H54 (cell line): ENCODE measurements at places on chromosomes 3 and 15.

GRCh38 chr15:63165166-63165859 is 8.0 kb upstream of the RPS27L start:
- no peak for DNase-seq

DNA sequence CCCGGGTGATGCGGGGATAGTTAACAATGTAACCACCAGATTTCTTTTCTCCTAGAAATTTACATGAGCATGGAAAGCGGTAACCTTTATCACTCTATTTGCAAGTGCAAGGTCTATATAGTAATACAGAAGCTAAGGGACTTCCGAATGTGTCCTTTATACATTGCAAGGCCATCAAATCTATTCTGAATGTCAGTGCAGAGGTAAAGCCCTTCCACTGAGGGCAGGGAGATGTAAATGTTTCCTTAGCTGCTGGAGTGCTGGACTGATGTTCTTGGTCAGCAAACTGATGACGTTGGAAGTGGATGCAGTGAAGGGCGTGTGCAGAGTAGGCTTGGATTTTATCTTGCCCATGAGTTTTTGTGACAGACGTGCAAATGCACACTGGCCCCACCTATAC is 6.2 kb downstream of the ALDH1A3 start:
- no peak for DNase-seq

GRCh38 chr3:20325563-20325962 is 139.6 kb upstream of the SGO1 start:
- DNase-seq = no peak

- no peak for DNase-seq
These were observed 39.3 kb upstream of the PTPRG start for GRCh38 chr3:61522060-61522459.

DNA sequence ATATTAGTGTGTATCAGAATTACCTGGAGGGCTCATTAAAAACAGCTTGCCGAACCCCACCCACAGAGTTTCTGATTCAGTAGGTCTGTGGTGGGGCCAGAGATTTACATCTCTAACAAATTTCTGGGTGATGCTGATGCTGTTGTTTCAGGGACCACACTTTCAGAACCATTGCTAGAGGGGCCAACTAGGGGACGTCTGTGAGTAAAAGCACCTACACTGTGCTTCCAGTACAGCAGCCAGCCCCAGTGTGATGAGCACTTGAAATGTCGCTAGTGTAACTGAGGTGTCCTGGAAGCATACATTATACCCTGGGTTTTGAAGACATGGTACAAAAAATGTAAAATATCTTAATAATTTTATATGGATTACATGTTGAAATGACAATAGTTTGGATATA is 33.0 kb downstream of the AGTR1 start:
- DNase-seq = no peak

GRCh38 chr15:42107473-42107872 is 13.1 kb upstream of the PLA2G4D start:
- DNase-seq = no peak

- no peak for DNase-seq
These were observed 78.7 kb upstream of the ETV5 start for GRCh38 chr3:186187401-186188275.

GRCh38 chr3:185046603-185047002 is 106.3 kb downstream of the C3orf70 start:
- no peak for DNase-seq

DNA sequence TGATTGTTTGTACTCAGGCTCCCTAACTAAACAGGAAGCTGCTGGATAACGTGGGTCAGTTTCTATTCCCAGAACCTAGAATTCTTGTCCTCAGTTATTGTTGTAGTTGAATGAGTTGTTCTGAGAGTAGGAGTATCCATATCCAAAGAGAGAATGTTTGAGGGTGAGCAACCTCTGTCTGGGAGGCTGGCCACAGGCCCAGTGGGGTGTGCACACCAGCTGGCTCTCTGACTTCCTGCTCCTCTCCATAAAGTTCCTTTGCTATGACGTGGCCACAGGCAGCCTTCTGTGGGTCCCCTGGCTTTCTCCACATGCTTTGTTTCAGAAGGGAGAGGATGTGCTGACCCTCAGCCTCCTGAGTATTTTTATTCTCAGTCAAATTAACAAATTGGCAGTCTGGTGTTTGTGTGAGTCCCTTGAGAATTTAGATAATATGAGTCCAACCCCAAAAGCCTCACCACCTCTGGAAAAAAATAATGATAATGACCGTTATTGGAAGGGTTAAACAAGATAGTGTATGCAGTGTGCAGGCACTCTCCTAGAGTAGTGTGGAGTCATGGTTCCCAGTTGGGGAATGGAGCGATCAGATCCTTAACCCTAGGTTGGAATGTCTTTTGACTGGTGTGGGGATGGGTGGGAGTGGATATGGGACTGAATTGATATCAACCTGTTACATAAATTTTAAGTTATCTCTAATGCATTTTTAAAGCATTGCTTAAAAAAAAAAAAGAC is 47.6 kb upstream of the MED12L start:
- DNase-seq = peak; percentile 78

GRCh38 chr15:38398134-38398533 is 55.8 kb upstream of the FAM98B start:
- peak; percentile 41 for DNase-seq

DNA sequence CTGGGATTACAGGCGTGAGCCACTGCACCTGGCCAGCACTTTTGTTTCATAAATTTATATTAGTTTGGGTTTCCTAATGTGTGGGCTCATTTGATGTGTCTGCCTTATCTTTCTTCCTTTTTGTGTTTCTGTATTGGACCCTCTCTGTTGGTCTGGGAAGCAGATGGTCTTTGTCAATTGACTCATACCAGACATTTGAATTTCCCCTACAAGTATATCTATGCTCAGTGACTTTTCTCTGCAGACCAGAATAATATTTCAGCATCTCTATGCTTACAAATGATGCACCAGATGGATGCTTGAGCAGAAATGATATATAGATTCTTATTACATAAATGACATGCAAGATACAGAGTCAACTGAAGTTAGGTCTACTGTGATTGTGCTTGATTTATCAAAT is 329.9 kb upstream of the SLCO3A1 start:
- DNase-seq = no peak

GRCh38 chr3:53219895-53220483 is 35.8 kb downstream of the TKT start:
- DNase-seq = peak; percentile 88

DNA sequence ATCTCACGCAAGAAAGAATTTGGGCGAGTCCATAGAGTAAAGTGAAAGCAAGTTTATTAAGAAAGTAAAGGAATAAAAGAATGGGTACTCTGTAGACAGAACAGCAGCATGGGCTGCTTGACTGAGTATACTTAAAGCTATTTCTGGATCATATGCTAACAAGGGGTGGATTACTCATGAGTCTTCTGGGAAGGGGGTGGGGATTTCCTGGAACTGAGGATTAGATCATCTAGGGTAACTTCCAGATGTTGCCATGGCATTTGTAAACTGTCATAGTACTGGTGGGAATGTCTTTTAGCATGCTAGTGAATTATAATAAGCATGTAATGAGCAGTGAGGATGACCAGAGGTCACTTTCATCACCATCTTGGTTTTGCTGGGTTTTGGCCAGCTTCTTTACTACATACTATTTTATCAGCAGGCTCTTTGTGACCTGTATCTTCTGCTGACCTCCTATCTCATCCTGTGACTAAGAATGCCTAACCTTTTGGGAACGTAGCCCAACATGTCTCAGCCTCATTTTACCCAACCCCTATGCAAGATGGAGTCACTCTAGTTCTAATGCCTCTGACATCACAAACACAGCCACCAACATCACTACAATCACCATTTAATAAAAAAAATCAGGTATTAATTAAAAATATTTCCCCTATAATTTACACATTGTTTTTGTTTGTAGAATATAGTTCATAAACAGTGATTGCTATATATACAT is 890.7 kb upstream of the EPHA6 start:
- peak; percentile 11 for DNase-seq

GRCh38 chr15:69976366-69976994 is 121.2 kb downstream of the TLE3 start:
- DNase-seq = no peak

DNA sequence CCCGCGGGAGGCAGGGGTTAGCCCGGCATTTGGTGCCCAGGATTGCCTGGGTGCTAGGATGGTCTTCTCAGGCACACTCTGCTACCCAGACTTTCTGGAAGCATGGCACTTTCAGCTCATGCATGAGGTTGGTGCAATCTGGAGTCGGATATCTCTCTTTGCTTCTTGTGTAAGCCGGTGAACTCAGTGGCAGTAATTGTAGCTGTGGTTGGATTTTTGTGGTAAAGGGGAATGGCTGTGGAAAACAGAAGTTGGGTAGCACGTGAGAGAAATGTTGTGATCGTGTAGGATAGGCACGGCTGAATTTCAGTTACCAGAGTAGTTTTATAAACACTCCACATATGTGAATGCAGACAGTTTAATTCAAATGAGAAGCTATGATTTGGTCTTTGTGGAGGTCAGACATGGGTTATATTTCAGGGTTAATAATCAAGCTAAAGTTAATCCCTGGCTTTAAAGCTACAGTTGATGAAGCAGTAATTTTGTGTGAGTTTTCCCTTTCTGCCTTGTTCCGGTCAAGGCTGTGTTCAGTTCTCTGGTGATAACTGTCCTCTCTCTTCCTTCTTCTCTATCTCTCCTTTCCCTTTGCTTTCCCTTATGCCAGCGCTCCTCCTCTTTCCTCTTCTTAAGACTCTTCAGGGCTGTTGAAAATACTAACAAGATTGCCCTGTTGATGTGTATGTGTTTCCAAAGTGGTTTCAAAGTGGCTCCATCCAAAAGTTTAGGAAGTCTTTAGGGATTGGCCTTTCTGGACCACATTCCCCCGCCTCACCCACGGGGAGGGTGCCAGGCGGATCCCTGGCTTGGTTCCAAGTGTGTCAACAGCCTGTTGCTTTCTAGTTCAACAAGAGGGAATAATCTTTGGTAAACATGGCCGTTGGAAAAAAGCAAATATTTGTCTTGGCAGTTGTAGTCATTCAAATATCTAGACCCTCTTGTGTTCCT is 404.6 kb upstream of the C2CD4B start:
- DNase-seq = no peak

GRCh38 chr3:73624017-73624820 is 522 bp downstream of the PDZRN3 start:
- no peak for DNase-seq

GRCh38 chr3:150327678-150328653 is 80.1 kb upstream of the TSC22D2 start:
- no peak for DNase-seq

- DNase-seq = no peak
These were observed 88.8 kb downstream of the CRTC3 start for GRCh38 chr15:90618330-90619125.
